Spinal cord (tissue), 10 donors: ENCODE measurements at places on chromosomes 7 and 10. TPM values are rescaled to one million over a fixed set of nuclear protein-coding genes. Genes with fewer than 3 reads are reported as not detected.

RET gene
- 40.3 TPM for polyA plus RNA-seq

ANKIB1 gene
- 42.2 TPM for polyA plus RNA-seq

DNA sequence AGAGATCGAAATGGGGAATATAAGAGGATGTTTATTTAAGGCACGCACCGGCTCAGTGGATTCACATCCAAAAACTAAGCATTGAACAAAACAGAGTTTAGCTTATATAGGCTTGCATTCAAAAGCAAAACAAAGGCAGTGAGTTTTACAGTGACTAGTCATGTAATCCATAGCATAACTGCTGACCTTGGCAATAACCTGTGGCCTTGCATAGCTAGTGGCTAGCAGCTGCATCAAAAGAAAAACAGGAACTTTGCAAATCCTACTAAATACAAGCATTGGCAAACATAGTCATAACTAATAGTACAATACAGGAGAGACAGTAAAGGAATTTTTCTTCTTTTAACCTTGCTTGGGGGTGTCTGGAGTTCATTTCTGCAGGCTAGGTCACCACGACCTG is 9.7 kb upstream of the ZNF485 start:
- DNase-seq, result no peak

GRCh38 chr7:77216181-77216845 is 16.7 kb upstream of the FGL2 start:
- no peak for DNase-seq

DNA sequence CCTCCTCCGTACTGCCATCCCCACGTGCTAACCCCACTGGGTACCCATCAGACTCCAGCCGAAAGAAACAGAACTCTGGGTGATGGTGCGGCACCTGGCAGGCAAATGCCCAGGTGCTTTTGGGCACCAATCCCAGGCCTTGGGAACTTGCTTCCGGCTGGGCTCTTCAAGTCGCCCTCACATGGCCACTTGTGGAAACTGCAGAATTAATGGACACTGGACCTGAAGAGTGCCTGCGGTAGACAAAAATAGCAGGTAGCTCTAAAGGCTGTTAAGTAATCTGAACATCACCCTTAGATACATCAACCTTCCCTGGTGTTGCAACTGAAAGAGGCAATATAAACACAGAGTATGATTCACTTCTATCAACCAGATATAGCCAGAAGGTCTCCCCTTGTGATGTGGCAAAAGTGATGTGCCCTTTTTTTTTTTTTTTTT is 644.4 kb downstream of the GRM8 start:
- no peak for DNase-seq

DNA sequence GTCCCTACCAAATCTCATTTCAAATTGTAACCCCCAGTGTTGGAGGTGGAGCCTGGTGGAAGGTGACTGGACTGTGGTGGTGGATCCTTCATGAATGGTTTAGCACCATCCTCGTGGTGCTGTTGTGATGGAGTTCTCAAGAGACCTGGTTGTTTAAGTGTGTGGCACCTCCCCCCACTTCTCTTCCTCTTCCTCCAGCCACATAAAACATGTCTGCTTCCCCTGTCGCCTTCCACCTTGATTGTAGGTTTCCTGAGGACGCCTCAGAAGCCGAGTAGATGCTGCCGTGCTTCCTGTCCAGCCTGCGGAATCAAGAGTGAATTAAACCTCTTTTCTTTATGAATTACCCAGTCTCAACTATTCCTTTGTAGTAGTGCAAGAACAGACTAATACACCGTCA is 21.0 kb downstream of the GRB10 start:
- DNase-seq, result no peak

- no peak for DNase-seq
These were observed 21.8 kb downstream of the ASZ1 start for GRCh38 chr7:117405519-117405918.

DNA sequence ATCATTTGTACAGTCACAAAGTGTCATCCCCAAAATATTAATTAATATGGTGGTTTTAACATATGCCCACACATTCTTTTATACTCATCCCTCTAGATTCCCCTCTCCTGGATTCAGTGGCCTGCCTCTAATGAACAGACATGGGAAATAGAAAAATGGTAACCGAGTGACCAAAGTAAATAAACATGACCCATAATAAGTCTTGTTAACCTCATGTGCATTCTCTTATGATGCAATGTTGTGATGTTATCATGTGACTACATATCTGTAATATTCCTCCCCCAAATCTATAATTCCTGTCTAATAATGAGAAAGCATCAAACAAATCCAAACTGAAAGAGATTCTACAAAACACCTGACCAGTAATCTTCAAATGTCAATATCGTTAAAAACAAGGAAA is 164.5 kb upstream of the PRSS1 start:
- DNase-seq, result no peak

DNA sequence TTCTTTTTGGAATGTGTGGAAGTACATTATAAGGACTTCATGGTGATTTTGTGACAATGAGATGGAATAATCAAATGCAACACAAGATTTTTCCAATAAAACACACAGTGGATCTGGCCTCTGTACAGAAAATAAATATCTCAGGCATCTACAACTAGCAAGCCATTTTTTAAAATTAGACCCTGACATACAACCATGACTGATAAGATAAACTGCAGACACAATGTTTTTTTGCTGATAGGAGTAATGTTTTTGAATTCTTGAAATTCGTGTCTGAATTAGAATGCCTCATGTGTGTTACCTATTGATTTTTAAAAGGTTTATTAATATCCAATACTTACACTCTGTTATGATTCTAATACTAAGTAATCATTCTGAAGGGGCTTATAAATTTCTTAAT is 328.1 kb downstream of the HGF start:
- no peak for DNase-seq

- no peak for DNase-seq
These were observed 230.3 kb downstream of the INHBA start for GRCh38 chr7:41472427-41473125.

DNA sequence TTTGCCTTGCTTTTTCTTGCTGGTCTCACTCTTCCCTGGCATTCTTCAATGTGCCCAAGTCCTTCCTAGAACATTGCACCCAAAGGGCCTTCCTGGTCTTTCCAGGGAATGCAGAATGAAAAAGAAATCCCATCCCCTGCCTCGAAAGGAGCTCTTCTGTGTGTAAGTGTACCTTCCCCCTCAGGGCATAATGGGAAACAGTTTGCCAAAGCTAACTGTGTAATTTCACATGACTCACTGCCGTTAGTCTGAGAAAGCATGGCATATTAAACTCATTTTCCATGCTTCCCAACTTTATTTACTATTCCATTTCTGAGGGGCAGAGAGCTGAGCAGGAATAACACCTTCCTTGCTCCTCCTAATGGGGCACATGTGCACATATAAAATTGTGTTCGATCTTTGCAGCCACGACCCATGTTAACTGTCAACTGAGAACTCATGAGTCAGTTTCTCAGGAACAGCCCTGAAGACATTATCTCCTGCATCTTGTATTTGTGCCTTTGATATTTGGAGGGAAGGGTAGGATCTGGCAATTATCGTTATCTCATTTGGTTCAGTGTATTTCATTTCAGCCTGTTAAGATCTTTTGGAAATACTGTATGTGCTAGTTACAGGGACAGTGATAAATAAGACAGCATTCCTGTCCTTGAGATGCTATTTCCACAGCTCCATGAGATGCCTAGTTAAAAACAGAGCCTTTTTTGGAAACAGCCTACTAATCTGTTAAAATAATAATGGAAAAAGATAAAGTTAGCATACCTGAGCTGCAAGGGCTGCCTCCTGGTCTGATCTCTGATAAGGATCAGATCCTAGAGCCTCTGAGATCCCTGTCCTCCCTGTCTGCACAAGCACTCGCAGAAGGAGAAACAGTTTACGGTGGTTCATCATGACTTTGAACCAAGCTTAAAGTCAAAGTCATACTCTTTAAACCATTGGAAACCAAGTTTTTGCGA is 42.3 kb downstream of the IKZF1 start:
- DNase-seq, result no peak

GRCh38 chr10:76252733-76253132 is 821.3 kb downstream of the LRMDA start:
- DNase-seq, result no peak
